ENCODE measurements at places on chromosomes 4 and X. TPM values are rescaled to one million over a fixed set of nuclear protein-coding genes. Genes with fewer than 3 reads are reported as not detected.

GRCh38 chr4:71607780-71608677, 175.8 kb downstream of the GC start:
- peak; percentile 11 for DNase-seq

GBA3 gene
- 0.27 TPM for total RNA-seq

- no peak for DNase-seq
These were observed 300.6 kb downstream of the PPP4R3C start for GRCh38 chrX:27162496-27162895.

DNA sequence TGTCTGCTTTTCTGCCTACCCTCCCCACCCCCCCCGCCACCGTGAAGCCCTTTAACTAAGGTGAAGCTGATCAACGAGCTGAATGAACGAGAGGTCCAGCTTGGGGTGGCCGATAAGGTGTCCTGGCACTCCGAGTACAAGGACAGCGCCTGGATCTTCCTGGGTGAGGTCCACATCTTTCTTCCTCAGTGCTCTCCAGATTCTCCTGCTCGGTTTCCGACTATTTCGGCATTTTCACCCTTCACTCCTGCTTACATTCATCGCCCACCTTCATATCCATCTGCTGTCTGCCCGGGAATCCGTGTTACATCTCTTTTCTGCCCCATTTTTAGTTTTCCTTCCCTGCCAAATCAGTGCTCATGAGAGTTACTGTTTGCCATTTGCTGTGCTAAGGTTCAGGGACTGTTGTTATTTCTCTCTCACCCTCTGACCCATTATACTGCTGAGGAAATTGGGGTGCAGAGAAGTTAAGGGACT, 459 bp downstream of the RBMX2 start:
- DNase-seq, result no peak

GRCh38 chr4:76470532-76470931, 35.5 kb downstream of the SHROOM3 start:
- no peak for DNase-seq

DNA sequence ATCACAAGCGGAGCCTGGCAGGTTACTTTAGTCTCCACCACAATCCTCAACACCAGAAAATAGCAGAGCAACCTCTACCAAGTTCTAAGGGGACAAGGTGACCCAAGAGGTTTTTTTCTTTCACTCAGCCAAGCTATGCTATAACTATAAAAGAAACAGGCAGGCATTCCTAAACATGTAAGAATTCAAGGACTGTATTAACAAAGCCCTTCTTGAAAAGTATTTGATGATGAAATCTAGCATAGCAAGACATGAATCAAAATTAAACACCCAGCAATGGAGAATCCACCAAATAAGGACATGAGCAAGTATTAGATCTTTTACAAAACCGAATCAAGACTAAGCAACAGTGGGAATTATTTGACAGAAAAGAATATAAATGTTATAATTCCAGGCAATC, 25.7 kb upstream of the C1QTNF7 start:
- peak; percentile 17 for DNase-seq

MAGEE1 gene
- 1.8 TPM for total RNA-seq

GRCh38 chrX:138897621-138898492, 186.3 kb upstream of the FGF13 start:
- peak; percentile 35 for DNase-seq

ITM2A gene
- total RNA-seq, result 31.5 TPM

DNA sequence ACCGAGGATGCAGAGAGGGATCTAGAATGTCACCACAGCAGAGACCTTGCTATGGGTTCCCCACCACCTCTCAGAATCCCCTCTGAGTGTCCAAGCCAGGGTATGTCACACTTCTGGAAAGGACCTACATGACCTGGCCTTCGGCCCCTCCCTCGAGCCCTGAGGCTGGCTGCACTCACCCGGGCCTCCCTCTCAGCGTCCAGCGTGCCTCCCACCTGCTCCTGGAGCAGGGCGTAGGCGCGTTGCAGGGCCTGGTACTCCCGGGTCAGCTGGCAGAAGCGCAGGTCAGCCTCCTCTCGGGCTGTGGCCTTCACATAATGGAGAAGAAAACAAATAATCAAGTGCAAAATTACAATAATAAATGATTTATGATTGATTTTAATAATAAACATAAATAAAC, 43.9 kb upstream of the C4orf50 start:
- no peak for DNase-seq

RAB33A gene
- not detected for total RNA-seq

DNA sequence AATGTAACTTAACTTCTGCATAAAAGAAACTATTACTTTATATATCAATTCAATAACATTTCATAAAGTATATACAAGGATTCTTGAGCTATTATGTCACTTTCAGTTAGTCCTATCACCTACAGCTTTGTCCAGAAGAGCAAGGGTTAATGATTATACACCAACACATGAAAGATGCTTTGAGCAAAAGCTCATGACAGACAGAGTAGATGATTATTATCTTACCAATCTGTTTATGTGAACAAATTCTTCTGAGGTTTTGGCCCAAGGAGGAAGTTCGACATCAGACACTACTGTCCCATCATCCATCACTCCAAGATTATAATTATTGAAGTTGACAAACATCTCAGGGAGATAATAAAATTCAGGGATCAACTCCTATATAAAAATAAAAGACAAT, 166.7 kb upstream of the MAB21L2 start:
- no peak for DNase-seq

NUDT10 gene
- total RNA-seq, result 5.8 TPM

GRCh38 chrX:132623300-132623699, 134.5 kb upstream of the MBNL3 start:
- DNase-seq, result no peak

GLUD2 gene
- 1.2 TPM for total RNA-seq

CLOCK gene
- total RNA-seq, result 35.3 TPM

GRCh38 chr4:3311489-3312171, 18.8 kb downstream of the RGS12 start:
- peak; percentile 66 for DNase-seq

ZDHHC9 gene
- 37.2 TPM for total RNA-seq

DNA sequence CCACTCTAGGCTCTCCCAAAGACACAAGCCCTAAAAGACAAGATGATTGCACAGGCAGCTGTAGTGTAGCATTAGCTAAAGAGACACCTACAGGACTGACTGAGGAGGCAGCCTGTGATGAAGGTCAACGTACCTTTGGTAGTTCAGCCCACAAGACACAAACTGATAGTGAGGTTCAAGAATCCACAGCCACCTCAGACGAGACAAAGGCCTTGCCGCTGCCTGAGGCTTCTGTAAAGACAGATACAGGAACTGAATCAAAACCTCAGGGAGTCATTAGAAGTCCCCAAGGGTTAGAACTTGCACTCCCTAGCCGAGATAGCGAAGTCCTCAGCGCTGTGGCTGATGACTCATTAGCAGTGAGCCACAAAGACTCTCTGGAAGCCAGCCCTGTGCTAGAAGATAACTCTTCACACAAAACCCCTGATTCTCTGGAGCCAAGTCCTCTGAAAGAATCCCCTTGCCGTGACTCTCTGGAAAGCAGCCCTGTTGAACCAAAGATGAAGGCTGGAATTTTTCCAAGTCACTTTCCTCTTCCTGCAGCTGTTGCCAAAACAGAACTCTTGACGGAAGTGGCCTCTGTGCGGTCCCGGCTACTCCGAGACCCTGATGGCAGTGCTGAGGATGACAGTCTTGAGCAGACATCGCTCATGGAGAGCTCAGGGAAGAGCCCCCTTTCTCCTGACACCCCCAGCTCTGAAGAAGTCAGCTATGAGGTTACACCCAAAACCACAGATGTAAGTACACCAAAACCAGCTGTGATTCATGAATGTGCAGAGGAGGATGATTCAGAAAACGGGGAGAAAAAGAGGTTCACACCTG, 306.3 kb downstream of the ANK2 start:
- peak; percentile 95 for DNase-seq

DNA sequence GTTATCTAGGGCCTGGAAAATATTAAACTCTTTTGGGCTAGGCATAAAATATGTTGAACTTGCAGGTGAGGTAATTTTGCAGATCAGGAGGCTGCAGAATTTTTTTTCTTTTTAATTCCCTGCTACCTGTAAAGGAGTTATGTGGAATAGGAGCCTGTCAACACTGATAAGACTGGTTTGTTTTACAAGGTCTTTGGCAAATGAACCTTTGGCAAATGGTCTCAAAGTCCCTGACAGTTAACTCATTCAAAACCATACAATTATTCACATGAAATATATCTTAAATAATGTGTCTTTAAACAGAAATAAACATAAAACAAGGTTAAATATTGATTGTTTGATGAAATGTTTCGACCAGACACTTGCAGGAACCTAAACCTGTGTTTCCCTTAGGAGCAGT, 340.2 kb downstream of the GASK1B start:
- DNase-seq, result no peak

CLDN2 gene
- not detected for total RNA-seq

- peak; percentile 28 for DNase-seq
These were observed 179.8 kb downstream of the SPCS3 start for GRCh38 chr4:176499518-176499917.

FHIP1A gene
- 38.5 TPM for total RNA-seq

GRCh38 chr4:33407496-33407895, 2687.3 kb downstream of the PCDH7 start:
- no peak for DNase-seq

ARHGAP24 gene
- total RNA-seq, result 1.0 TPM

TRPC5OS gene
- not detected for total RNA-seq

NDST3 gene
- not detected for total RNA-seq

DNA sequence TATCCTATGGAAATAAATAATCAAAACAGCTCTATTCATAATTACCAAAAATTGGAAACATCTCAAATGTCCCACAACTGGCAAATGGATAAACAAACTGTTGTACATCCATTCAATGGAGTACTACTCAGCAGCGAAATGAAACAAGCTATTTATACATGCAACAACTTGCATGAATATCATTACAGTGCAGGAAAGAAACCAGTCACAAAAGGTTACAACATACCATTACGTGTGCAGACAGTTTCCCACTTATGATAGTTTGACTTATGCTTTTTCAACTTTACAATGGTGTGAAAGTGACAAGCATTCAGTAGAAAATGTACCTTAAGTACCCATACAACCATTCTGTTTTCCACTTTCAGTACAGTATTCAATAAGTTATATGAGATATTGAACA, 82.3 kb downstream of the NEK1 start:
- peak; percentile 74 for DNase-seq

- DNase-seq, result no peak
These were observed 129.0 kb upstream of the KCNIP4 start for GRCh38 chr4:22077571-22077970.

DNA sequence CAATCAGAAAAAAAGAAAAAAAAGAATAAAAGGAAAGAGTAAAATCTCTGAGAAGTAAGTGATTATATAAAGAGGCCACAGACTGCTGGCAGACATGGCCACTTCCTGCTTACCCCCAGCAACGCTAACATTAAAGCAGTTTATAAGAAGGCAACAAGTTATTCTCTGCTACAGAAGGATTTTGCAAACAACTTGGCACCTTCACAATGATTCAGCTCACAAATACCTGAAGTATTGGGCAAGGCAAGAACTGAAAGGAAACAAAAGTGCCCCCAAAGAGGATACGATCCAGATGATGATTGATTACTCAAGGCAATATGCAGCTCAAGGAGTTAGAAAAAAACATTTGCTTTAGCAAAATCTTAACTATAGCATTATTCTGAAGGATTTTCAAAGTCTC, 718.8 kb downstream of the KLHL13 start:
- no peak for DNase-seq

- DNase-seq, result no peak
These were observed 44.1 kb downstream of the PPM1K start for GRCh38 chr4:88240297-88240714.

SULT1B1 gene
- under 0.01 TPM for total RNA-seq

GRCh38 chr4:41728573-41728913, 20.0 kb downstream of the PHOX2B start:
- DNase-seq, result no peak

FRMD7 gene
- 0.50 TPM for total RNA-seq

GRCh38 chr4:159508917-159509500, 406.1 kb downstream of the RAPGEF2 start:
- DNase-seq, result peak; percentile 81

DNA sequence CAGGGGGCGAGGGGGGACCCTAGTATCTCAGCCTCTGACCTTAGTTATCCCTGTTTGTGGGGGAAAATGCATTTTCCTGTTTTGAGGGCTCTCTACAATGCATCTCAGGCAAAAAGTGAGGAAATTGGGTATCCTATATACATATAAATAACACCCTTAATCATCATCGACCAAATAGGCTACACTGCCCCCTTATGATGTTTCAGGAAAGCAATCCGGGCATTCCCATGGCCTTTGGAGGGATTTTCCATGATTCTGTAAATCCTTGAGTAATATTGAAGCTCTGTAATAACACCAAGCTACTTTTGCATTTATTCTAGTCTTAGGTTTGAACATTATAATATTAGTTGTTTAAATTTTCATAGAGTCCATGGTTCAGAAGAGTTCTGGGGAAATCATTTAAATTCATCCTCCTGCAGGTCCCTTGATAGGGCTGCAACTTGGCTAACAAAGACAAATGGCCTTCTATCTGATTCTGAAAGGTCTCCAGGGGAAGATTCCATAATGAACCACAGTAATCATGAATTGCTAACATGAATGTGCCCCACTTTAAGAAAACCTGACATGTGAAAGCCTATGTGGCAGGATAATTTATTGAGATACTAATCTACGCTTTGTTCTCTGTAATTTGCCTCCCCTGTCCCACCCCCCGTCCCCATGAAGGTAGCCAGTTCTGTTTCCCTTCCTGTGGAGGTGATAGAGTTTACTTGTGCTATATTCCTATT, 91.5 kb upstream of the SCOC start:
- peak; percentile 20 for DNase-seq

DNA sequence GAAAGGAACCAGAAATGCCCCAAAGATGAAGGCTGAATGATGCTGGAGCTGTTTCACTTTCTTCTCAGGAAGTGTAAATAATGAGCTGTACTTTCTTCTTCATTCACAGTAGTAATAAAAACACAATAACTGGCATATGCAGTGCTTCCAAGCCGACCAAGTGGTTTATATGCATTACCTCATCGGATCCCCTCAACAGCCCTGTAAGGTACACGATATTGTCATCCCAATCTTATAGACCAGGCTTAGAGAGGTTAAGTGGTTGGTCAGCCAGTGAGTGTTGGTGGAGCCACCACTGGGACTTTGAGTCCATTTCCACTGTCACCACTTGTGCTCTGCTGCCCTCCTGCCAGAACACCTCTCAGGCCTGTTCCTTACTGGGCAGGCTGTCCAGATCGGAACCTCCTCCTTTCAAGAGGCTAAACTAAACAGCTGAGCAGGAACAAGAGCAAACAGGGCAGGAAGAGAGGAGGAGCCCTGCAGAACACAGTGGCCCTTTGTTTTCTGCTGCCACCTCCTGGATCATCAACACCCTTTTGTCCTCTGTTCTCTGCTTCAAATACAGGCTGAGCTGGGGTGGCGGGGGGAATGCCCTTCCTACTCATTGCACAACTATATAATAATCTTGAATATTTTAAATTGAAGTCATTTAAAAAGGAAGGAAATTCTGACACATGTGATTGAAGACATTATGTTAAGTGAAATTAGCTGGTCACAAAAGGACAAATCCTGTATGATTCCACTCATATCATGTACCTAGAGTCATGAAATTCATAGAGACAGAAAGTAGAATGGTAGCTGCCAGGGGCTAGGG, 112.5 kb upstream of the ATP6AP2 start:
- peak; percentile 69 for DNase-seq

- no peak for DNase-seq
These were observed 51.9 kb downstream of the CC2D2A start for GRCh38 chr4:15521442-15522039.

Measured in mammary epithelial cell (primary cell).